CD4-positive, alpha-beta memory T cell (primary cell): ENCODE measurements at places on chromosomes 11 and 22. TPM values are rescaled to one million over a fixed set of nuclear protein-coding genes. Genes with fewer than 3 reads are reported as not detected.

Gene TSGA10IP
- not detected for total RNA-seq

Gene LPXN
- 138 TPM for total RNA-seq

Gene TSSK2
- not detected for total RNA-seq

Gene OR5A1
- not detected for total RNA-seq

DNA sequence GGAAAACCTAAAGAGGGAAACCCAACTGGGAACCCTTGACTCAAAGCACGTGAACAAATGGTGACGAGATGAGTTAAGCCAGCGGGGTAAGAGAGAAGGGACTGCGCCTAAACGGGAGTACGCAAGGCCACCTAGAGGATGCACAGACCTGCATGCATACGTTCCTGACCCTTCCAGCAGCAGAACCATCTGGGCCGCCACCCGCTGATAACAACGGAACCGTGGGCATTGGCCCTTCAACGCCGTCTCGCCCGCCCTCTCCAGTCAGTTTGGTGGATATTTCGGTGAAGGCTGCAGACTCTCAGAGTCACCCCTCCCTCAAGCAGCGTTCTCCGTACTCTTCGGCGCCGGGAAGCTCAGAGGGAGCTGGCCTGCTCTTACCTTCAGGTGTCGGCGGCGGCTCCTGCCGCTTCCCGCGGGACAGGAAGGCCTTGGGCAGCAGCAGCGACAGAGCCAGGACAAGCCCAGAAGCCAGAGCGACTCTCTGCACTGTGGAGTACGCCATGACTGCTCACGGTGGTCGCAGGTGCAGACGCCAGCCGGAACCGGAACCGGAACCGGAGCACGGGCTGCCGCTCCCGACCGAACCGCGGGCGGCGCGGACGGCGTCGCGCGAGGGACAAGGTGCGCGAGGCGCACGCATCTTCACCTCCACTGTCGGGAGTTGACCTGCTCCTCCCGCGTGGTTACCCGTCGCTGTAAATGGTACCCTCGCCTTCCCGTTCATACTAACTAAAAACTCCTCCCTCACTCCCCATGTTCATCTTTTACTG lies at the start of gene RIC3:
TSS of gene RIC3 (minus strand) at position 541 of the 773 bp plus-strand sequence. CDS start at position 505, 36 bp downstream.
- peak; percentile 38 for DNase-seq

DNA sequence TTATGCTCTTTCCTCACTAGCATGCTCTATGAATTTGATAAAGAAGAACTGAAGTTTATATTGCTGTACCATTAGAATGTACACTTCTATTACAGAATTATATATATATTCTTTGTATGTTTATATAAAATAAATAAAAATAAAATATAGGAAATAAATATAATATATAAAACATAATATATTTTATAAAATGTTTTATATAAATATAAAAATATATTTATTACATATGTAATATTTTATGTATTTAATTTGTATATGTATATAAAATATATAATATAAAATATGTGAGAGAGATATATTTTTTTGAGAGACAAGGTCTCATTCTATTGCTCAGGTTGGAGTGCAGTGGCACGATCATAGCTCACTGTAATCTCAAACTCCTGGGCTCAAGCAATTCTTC lies 18.3 kb upstream of the RTCB start:
- no peak for DNase-seq

- no peak for DNase-seq
These were observed 274.5 kb upstream of the B3GAT1 start for GRCh38 chr11:134686460-134687061.

DNA sequence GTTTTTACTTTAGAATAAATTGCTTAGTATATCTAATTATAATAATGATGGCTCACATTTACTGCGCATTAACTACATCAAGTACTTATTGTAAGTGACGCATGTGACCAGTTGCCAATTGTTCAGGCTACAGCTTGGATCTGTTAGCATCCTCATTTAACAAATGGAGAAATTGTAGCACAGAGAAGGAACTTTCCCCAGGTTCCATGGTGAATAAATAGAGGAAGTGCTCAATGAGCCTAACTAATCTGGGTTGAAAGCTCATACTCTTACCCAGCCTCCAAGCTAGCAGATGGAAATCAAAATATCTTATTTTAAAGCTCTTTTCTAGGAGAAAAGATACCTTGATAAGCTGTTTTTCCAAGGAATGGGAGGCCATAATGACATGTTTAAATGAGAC lies 19.8 kb downstream of the MMP27 start:
- no peak for DNase-seq

DNA sequence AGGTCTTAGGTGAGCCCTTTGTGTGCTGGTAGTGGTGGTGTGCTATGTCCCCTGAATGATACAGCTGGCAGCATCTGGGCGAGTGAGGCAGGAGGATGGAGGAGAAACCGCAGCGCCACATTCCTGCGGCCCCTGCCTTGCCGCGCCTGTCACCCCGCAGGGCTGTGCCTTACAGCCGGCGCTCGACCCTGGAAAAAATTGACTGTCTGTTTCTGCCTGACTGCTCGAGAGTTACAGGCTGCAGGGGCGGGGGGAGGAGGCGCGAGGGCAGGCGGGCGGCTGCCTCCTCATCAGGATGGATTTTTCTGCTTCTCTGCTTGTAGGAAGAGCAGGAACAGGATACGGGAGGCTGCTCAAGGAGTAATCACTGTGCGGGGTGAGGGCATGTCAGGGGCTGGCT lies 443.4 kb downstream of the MIAT start:
- no peak for DNase-seq

DNA sequence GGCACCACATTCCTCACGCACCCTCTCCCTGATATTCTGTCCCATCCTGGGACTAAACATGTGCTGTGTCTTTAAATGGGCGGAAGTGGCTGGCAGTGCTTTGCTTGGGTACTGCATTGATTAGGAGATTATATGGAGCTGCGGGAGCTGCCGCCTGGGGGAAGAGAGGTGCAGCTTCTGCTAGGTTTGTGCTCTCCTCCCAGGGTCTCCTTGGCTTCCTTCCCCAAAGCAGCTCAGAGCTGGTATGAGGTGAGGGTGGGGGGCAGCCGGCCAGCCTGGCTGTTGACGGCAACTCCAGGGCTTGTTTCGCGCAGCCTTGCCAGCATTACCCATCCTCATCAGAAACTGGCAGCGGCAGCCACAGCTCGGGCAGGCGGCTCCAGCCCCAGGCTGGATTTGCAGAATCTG lies 95.4 kb downstream of the GRAMD1B start:
- no peak for DNase-seq
